ENCODE measurements at places on chromosomes 12 and 14. TPM values are rescaled to one million over a fixed set of nuclear protein-coding genes. Genes with fewer than 3 reads are reported as not detected.

Gene SLCO1B1
- not detected for total RNA-seq

Gene MSRB3
- 53.8 TPM for total RNA-seq

Gene AP5M1
- total RNA-seq: 36.4 TPM

Gene HOTAIR
- not detected for total RNA-seq

Gene TPPP2
- total RNA-seq: not detected

Gene TSPAN11
- total RNA-seq: 9.4 TPM

DNA sequence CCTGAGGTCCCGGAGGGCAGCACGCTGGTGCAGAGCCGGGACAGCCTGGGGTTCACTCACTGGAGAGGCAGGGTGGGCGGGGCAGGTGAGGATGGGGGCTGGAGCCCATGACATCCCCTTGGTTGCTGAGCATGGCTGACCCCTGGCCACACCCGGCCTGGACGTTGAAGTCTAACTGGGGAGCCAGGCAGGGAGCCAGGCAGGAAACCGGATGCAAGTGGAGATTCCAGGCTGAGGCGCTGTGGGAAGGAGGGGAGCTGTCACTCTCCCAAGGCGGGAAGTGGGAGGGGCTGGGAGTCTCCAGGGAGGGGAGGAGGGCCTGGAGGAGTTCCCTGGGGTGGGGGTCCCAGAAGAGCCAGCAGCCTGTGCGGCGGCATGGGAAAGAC is 7.7 kb upstream of the INF2 start:
- peak; percentile 89 for DNase-seq

DNA sequence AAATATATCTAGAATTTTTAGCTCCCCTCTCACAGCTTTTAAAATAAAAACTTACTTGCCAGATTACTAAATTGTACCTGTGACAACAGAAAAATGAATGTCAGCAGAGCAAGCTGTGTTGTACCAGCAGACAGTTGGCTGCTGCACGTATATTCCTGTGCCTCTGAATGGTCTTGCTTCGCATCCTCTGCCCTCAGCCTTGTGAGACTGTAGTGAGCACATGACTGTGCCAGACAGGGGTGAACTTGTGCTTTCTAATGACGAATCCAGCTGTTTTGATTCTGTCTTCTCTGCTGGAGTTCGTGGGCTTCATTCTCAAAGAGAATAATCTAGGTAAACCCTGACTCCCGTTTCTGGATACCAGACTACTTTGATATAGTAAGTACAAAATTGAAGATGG is 58.3 kb upstream of the FRMD6 start:
- DNase-seq: peak; percentile 48

DNA sequence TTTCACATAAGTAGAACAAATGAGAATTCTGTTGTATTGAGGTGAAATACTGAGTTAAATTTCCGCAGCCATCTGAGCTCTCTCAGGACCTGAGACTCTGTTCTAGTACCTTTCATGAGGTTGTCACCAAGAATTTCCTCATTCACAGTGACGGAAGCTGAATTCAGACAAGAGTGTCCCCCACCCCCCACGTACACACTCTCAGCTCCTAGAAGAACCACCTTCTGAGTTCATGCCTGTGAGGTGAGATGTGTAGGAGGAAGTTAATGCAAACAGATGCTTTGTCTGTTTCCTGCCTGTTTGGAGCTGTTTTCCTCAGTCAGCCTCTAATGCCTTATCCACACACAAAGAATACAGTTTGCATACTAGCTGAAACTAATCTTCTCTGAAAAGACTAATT is 18.2 kb downstream of the BICDL1 start:
- DNase-seq: no peak

DNA sequence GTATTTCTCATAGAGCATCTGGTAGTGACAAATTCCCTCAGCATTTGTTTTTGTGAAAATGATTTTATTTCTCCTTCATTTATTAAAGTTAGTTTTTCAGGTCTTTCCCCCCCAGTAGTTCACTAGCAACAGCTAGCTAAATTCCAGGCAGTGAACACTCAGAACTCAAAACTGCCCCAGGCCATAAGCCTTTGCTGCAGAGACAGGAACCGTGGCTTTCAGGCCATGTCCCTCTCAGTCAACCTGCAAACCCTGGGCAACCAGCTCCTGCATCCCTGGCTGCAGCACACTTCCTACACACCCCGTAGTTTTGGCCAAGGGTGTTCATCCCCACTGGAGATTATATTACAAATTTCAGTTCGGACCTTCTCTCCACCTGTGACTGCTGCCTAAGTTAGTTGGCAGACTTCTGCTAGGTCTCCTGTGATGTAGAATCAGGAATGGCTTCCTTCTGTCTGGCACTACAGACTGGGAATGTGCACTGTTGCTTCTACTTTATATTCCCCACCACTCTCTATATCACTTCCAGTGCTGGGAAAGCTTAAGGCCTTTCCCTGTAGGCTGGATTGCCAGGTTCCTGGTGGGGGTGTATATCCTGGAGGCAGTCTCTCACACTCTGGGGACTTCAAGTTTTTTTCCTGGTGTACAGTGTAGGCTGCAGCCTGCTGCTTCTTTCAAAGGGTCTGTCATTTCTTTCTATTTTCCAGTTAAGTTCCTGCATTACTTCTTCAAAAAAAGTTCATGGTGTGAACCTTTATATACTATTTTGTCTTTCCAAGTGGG is 924.4 kb upstream of the LRFN5 start:
- DNase-seq: no peak

- no peak for DNase-seq
Observed at GRCh38 chr14:101628975-101629374, 67.7 kb downstream of the DIO3 start.

DNA sequence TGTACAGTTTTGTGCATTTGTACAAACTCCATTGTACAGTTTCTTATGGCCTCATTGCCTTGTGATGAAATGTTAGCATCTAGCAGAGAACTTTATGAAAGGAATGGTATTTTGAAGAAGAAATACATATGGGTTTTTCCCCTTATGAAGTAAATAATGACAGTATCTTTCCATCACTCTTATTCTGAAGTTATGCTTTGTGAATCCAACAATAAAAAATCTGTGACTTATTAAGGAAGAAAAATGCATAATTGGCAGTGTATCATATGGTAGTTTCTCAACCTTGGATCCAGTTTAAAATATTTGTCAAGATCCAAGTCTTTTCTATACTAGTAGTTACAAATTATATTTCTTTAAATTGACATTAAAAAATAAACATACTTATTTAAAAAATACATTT is 859.1 kb upstream of the FLRT2 start:
- DNase-seq: no peak

- DNase-seq: no peak
Observed at GRCh38 chr12:124967016-124967739, 21.8 kb downstream of the DHX37 start.

All from uterus (tissue), 4 donors.